ENCODE measurements at places on chromosomes 7 and 10.

- no peak for DNase-seq
Observed at GRCh38 chr7:53603461-53603860, 568.0 kb downstream of the POM121L12 start.

- no peak for DNase-seq
Observed at GRCh38 chr10:128922172-128922571, 544.9 kb upstream of the MGMT start.

GRCh38 chr10:100998991-100999741 is 442 bp upstream of the LZTS2 start:
- DNase-seq: peak; percentile 92

GRCh38 chr7:135817583-135817982 is 69.0 kb upstream of the FAM180A start:
- no peak for DNase-seq

GRCh38 chr7:24560772-24561171 is 12.5 kb upstream of the PALS2 start:
- no peak for DNase-seq

DNA sequence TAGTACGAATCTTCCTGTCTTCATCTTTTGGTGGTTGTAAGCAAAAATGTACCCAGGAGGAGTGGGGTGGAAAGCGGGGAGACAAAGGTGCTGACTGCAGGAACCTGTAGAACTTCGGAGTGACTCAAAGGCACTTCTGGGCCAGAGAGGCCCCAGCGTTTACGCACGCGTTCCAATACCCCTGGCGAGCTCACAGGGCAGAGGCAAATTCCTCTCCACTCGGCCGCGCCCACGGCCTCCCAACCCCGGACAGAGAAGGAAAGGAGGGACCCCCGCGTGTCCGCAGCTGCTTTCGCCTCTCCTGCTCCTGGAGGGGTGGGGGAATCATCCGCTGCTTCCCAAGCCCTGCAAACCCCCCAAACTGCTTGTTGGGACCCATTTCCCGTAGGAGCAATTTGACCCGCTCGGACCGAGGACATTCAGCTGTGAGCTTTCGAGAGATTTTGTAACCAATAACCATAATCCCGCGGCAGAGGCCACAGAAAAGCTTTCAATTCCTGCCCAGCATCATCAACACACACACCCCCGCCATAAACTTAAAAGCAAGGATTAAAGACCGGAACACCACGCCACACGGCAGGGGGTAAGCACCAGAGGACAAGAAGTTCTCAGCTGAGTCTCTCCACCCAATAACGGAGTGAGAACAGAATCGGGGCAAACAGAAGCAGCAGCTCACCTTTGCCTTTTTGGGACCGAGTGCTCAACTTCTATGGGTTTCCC is 2.3 kb downstream of the IGF2BP3 start:
- DNase-seq: peak; percentile 56

GRCh38 chr7:18401757-18402156 is 93.8 kb upstream of the HDAC9 start:
- DNase-seq: no peak

Measured in activated CD8-positive, alpha-beta memory T cell treated with anti-CD3 and anti-CD28 coated beads, Interleukin-2, amount 50 U/mL, for 48 hours (primary cell).